ENCODE measurements at places on chromosomes 5 and 9.

DNA sequence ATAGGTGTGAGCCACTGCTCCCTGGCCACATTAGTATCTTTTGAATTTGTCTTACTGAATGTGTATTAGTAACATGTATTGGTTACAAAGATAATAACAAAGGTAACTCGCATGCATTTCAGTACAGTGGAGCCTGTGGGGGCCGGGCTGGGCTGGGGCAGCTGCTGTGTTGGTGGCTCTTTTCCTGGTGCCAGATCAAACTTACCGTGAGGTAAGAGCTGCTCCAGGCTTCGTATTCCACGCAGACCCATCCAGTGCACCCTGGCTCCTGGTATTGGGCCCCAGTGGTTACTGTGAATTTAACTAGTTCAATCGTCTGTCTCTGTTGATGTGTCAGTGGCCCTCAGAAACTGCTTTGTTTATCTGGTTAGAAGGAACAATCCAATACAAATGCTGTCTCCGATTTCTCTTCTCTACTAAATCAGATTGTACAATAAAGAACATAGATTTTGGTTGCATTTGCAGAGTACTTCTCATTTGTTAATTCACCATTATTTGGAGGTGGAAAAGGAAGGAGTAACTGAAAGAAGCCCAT lies 15.6 kb downstream of the PRRC2B start:
- no peak for DNase-seq

DNA sequence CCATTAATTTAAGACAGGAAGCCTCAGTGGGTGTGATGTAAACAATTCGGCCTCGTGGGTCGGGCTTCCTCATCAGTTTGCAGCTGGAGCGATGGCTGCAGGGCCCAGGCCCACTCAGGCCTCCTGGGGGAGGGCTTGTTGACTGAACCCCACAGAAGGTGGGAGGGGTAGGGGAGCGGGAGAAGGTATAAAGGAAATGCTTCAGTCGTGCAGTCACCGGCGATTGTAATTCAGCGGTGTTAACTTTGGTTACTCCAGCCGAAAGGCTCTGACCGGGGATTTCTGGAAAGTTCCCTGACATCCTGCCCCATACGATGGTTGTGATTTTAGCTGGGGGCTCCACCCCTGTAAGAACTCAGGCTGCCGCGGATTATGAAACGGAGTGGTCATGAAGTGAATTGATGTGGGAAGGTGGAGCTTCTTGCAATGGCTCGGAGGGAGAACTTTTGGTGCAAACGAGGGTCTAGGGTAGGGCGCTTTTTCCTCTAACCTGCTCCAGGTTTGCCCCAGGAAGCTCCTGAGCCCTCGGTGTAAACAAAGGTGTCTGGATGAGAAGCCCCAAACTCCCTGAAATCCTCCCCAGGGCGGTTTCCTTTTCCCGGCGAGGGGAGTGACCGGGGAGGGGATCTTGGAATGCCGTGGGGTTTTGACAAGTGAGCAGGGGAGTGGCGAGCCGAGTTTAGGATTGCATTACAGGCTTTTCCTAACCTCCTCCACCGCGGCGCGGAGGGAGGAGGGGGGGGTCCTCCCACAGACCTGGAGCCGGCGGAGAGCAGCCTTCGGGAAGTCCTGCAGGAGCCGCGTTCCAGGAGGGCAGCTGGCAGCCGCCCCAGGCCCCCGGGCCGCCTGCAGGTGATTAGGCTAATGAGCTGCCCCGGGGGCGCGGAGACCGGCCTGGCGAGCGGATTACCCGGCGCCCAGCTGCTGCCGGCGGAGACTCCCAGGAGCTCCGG lies 215.5 kb downstream of the PDZD2 start:
- DNase-seq = no peak

- no peak for DNase-seq
Measured at GRCh38 chr5:147240266-147240985, 5.6 kb downstream of the STK32A start.

DNA sequence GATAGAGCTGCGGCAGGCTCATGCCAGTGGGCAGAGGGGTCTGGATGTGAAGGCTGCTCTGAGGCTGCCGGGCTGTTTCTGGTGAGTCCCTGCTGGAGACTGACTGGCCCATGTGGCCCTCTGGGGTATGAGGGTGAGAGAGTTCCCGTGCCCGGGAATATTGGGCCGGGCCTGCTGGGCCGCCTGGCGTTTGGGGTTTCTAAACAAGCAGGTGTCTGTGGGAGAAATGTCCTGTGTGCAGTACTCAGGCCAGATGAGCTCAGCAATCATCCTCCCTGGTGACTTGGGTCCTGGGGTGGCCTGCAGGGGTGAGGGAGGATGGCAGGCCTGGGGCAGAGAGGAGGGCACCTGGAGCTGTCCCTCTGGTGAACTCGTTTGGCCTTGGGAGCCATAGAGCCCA lies 74.9 kb downstream of the MACROH2A1 start:
- DNase-seq = no peak

DNA sequence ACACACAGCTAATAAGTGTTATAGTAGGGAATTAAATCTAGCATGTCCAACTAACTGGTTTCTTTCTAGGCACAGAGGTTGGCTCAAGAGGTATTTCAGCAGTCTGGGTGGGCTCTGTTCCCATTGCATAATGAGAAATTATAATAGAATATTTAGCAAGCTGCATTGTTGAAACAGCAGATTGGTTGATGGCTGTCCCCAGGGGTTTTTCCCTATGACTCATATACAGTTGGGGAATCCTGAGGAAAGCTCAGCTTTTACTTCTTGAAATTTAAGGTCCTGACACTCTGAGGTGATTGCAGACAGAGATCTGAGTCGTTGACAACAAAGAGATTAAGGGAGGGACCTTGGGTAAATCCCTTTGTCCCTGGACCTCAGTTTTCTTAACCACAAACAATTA lies 38.3 kb upstream of the TNFSF8 start:
- DNase-seq = peak; percentile 28

- peak; percentile 35 for DNase-seq
Measured at GRCh38 chr5:112419986-112420864, 1.1 kb upstream of the EPB41L4A start.

DNA sequence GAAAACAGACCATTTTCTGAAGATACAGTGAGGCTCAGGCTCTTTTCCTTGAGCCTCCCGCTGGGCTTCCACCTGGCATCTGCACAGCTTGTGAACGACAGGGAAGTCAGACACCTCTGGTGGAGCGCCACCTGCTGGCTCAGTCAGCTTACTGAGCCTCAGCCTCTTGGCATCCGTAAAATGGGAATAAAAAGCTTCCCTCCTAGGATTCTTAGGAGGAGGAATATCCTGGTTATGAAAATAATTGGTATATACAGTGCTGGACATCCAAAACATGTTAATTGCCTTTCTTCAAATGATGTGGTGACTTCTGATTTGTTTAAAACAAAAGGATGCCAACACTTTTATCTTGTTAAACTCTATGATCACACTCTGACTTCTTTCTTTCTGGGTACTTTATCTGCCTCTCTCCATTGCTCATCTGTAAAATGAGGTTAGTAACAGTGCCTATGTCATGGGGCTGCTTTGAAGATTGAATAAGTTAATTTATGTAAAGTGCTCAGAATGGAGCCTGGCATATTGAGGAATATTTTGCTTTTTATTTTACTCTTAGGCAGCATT lies 67.5 kb downstream of the MAMDC2 start:
- peak; percentile 39 for DNase-seq

DNA sequence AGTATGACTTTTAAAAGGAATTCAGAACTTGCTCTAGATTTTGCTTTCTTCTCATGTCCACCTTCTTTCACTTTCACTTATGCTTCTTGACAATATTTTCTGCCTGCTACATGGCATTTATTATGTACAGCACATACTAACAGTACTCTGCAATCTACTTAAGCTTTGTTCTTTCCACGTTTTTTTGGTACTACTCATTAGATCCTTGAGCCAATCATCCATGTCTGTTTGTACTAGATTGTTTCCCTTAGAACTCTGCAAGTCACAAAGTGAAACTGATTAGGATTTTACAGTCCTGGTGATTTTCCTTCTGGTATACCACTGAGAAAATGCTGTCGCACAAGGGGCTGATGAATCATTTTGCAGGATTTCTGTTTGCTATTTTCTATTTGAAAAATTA lies 78.3 kb downstream of the PARP8 start:
- peak; percentile 38 for DNase-seq

DNA sequence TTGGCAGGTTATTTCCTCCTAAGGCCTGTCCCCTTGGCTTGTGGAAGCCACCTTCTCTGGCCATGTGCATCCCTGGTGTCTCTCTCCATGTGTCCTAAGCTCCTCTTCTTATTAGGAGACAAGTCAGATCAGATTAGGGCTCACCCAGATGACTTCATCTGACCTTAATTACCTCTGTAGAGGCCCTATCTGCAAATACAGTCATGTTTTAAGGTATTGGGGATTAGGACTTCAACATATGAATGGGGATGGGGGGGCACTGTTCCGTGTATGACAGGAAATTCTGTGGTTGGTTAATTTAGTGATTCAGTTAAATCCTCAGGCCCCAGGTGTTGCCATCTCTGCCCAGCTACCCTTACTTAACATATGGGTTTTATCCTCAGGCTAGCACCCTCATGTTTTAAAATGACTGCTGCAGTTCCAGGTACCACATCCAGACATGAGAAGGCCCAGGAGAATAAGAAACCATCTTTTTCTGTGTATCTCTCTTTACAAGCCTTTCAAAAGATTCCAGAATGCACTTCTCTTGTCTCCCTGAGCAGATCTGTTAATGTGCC lies 51.9 kb upstream of the RAI14 start:
- DNase-seq = no peak

- DNase-seq = no peak
Measured at GRCh38 chr5:126106029-126106428, 317.2 kb upstream of the GRAMD2B start.

DNA sequence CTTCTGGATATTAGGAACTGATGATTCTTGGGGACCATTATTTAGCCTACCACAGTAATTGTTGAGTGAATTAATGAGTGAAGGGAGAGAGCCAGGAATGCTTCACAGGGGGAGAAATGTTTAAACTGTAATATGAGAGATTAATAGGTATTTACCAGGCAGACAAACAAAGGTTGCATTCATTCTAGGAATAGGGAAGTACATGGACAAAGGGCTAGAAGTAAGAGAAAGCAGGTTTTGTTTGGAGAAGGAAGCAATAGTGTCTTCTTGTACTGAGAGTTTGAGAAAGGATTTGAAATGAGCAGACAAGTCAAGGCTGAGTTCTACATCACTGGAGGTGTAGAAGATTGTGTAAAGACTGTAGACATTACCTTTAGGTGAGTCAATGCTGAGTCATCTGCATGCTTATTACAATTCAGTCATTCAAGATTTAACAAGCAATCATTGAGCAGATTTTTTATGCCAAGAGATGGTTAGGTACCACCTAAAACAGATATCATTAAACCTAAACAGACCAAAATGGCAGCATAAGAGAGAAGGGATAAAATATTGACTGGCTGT lies 8.0 kb downstream of the TAF1L start:
- DNase-seq = no peak

DNA sequence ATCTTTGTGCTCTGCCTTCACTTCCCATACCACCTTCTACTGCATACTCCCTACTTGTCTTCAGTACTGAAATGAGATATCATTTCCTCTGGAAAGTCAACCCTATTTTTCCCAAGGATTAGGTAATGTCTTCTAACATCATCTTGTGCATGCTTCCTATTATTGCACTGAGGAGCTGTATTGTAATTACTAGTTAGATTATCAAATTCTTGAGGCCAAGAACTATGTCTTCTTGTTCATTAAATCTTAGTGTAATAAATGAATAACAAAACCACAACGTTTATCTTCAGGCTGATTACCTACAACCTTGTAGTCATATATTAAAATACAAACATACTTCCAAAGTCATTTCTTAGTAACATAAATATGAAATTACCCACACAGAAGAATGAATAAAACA lies 87.9 kb upstream of the POU5F2 start:
- no peak for DNase-seq

DNA sequence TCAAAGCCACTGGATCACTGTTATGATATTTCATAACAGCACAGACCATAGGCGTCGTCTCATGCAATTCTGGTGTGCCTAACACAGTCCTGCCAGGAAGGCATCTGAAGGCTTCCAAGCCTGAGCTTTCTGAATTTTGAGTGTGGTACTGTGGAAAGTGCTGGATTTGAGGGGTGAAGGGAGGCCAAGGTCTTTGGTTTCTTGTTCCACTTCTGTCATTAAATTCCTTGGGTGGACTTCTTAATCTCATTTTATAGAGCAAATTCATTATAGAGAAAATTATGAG lies 441.3 kb upstream of the PIK3R1 start:
- no peak for DNase-seq

DNA sequence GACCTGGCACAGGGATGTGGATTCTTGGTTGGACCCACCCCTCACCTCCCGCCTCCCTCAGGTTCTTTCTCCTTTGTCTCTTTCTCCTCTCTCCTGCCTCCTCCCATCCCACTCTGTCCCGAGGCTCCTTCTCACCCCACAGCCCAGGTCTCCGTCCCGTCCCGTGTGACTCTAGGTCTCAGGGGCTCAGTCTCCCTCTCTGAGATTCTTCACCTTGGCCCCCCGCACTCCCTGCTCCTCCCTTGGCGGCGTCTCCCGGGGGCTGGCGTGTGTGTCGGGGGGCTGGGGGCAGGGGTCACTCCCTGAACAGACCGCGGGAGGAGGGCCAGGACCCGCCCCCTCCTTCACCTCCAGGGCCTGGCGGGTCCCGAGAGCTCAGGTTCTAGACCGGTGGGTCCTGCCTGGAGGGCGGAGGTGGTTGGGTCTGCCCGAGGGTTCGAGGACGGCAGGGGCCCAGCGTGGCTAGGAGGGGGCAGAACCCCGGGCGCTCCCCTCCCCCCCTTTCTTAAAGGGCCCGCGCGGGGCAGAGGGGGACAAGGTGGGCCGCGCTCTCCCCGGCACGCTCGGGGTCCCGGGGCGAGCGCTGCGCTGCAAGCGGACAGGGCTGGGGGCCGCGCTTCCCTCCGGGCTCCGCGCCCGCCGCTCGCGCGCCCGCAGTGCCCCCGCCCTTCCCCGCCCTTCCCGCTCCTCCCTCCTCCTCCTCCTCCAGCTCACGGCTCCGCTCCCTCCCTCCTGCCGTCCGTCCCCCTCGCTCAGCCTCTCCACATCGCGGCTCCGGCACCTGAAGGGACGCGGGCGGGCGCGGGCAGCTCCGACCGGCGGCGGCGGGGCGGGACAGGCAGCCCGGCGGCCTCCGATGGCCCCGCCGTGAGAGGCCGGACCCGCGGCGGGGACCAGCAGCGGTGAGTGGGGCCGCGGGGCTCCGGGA lies at the start of gene PSD2:
PSD2 (plus strand) TSS at position 735 of the 928 bp plus-strand sequence. CDS start 13,633 bp downstream, outside the sequence.
- DNase-seq = peak; percentile 4

- DNase-seq = no peak
Measured at GRCh38 chr9:14006386-14007187, 307.4 kb downstream of the NFIB start.

GRCh38 chr5:61824396-61824795 lies 481.6 kb upstream of the KIF2A start:
- no peak for DNase-seq

- no peak for DNase-seq
Measured at GRCh38 chr9:133775951-133776905, 38.1 kb upstream of the SARDH start.

DNA sequence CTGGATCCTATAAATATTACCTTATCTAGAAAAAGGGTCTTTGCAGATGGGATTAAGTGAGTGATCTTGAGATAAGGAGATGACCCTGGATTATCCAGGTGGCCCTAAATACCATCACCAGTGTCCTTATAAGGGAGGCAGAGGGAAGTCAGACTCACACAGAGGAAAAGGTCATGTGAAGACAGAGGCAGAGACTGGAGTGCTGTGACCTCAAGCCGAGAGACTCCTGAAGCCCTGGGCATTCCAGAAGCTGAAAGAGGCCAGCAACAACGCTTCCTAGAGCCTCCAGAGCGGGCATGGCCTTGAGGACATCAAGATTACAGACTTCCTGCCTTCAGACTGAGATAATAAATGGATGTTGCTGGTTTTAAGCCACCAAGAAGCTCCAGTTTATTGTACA lies 118.8 kb downstream of the ATPSCKMT start:
- no peak for DNase-seq

GRCh38 chr5:9462109-9462508 lies 83.8 kb downstream of the SEMA5A start:
- no peak for DNase-seq

GRCh38 chr5:173321886-173322285 lies 6.3 kb downstream of the STC2 start:
- no peak for DNase-seq
